Activated CD4-positive, alpha-beta memory T cell treated with anti-CD3 and anti-CD28 coated beads, Interleukin-2, amount 10 ng/mL, durations not matched to agents 7 days and 5 days (primary cell): ENCODE measurements at places on chromosomes 5 and 9. TPM values are rescaled to one million over a fixed set of nuclear protein-coding genes. Genes with fewer than 3 reads are reported as not detected.
A peak's percentile ranks its signal among the peaks of the same experiment; 100 is the strongest.

DNA sequence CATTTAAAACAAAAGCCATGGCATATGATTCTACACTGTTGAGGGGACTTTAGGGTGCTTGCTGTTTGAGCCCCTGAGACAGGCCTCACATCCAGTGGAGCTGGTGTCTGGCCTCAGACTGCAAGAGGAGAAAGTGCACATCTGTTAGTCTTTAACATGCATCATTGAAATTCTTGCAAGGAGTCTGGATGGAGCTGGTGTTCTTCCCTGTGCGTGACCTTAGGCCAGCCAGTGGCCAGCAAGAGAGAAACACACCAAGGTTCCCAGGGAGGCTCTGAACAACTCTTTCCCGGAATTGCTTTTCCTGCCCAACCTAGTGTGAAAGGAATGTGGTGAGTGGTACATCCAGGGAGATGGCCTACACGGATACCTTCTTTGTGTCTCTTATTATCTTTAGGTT lies 282.8 kb upstream of the TNC start:
- no peaks in the 10 kb centered on the region for H3K27me3 ChIP-seq
- DNase-seq = no peak
- no peak overlapping the region for H3K27ac ChIP-seq
- H3K4me3 ChIP-seq = no peak overlapping the region

DNA sequence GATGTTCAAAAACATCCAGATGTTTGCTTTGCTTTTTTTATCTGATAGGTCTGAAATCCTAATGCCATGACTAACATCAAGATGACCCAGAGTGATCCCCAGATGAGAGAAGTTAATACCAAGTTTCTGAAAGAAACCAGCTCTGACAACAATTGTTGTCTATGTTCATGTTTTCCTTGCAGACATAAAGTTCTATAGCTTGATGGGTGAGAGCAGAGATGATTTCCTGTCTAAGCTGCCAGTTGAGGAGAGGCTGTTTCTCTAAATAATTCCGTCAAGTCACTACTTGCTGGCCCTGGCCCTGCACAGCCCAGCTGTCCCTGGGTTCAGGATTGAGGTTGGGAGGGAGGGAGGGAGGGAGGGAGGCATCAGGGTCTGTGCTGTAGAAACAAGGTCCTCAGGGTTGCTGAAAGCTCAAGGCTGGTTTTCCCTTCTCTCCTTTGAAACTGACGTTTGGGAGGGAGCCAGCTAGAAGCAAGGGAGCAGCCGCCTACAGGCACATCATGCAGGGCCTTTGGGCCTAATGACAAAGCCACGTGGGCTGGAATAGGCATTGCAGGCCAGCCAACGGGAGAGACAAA lies 3.9 kb downstream of the SPARC start:
- H3K4me3 ChIP-seq = no peak overlapping the region
- peaks cover 11% of the 10 kb centered on the region for H3K4me1 ChIP-seq

DNA sequence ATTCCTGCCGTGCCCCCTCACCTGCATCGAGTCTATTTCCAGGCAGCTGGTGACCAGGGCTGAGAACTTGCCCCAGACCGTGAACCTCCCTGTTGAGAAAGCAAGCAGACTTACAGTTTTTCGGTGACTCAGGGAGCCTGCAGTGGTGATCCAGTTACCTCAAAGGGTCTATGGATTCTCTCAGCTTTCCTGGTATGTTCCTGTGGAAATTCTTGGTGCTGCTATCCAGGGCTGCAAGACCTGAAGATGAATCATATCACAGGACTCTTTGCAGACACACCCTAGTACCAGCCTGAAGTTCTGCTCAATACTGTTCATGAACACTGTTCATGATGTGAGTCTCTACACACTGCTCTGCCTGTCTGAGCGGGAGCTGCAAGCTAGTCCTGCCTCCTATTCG lies 154.7 kb downstream of the WDR70 start:
- no peak overlapping the region for H3K4me3 ChIP-seq
- peaks cover 4% of the 10 kb centered on the region for H3K36me3 ChIP-seq
- no peaks in the 10 kb centered on the region for H3K27me3 ChIP-seq
- no peak overlapping the region for H3K27ac ChIP-seq
- DNase-seq = no peak
- H3K4me1 ChIP-seq = no peaks in the 10 kb centered on the region

DNA sequence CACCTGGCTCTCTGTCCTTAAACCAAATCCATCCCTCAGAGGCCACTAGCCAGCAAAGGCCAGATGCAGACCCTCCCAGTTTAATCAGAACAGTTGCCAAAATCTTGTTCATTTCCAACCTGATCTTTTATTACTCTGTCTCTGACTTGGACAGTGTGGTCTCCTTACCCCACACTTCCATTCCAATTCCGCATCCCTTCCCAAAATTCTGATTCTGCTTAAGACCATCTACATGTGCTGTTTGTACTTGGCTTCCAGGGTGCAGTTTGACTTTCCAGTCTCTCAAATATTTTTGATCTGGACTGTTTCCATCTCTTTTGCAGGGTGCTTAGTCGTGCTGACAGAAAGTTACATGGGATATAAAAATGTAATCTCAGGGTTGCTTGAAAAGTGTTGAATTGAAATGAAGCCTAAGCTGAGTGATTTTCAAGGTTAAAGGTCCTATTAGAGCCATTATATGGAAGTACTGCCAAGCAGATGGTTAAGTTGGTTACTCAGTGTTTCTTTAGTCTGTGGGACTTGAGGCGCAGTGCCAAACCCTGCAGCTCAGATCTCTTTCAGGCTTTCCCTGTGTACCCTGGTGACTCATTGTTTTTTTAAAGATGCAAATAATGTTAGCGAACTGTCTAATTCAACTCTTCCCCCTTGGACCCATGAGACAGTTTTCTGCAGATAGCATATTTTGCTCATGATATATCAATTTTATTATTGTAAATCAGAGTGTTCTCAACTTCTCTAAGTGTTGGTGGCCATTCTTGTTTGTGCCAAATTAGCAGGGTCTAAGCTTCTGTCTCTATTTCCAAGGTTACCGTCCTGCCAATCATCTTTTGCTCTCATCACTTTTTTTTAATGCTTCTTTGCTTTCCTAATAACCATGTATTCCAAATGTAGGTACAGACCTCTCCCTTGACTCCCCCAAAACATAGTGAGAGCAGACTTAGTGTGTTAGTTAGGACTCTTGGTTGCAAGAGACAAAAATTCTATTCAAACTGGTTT lies 18.2 kb upstream of the DCP2 start:
- H3K27me3 ChIP-seq = no peaks in the 10 kb centered on the region
- peaks cover 37% of the 10 kb centered on the region for H3K4me1 ChIP-seq
- H3K27ac ChIP-seq = no peak overlapping the region

DNA sequence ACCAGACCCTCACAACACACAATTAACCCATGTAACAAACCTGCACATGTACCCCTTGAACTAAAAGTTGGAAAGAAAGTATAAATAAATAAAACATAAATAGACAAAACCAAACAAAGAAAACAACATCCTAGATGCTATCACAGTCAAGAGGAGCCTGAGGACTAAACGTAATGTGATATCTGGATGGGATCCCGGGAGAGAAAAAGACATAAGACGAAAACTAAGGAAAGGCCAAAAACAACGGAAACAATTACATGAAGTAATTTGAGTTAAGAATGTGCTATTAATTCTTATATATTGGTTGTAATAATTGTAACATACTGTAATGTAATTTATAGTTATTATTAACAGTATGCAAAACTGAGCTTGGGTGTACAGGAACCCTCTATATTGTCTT lies 793.9 kb downstream of the SEMA5A start:
- H3K4me1 ChIP-seq = no peaks in the 10 kb centered on the region
- no peak overlapping the region for H3K27ac ChIP-seq
- no peak overlapping the region for H3K4me3 ChIP-seq

- no peak overlapping the region for H3K4me3 ChIP-seq
- H3K27ac ChIP-seq = no peak overlapping the region
- peaks cover 9% of the 10 kb centered on the region for H3K36me3 ChIP-seq
- no peaks in the 10 kb centered on the region for H3K4me1 ChIP-seq
- no peak for DNase-seq
- H3K27me3 ChIP-seq = no peaks in the 10 kb centered on the region
Measured at GRCh38 chr9:134052941-134053340, 14.9 kb downstream of the BRD3 start.

- H3K4me1 ChIP-seq = no peaks in the 10 kb centered on the region
- H3K4me3 ChIP-seq = no peak overlapping the region
- no peak overlapping the region for H3K27ac ChIP-seq
- peaks cover 2% of the 10 kb centered on the region for H3K27me3 ChIP-seq
- H3K36me3 ChIP-seq = no peaks in the 10 kb centered on the region
- no peak for DNase-seq
Measured at GRCh38 chr5:107149243-107150005, 521.3 kb downstream of the EFNA5 start.

DNA sequence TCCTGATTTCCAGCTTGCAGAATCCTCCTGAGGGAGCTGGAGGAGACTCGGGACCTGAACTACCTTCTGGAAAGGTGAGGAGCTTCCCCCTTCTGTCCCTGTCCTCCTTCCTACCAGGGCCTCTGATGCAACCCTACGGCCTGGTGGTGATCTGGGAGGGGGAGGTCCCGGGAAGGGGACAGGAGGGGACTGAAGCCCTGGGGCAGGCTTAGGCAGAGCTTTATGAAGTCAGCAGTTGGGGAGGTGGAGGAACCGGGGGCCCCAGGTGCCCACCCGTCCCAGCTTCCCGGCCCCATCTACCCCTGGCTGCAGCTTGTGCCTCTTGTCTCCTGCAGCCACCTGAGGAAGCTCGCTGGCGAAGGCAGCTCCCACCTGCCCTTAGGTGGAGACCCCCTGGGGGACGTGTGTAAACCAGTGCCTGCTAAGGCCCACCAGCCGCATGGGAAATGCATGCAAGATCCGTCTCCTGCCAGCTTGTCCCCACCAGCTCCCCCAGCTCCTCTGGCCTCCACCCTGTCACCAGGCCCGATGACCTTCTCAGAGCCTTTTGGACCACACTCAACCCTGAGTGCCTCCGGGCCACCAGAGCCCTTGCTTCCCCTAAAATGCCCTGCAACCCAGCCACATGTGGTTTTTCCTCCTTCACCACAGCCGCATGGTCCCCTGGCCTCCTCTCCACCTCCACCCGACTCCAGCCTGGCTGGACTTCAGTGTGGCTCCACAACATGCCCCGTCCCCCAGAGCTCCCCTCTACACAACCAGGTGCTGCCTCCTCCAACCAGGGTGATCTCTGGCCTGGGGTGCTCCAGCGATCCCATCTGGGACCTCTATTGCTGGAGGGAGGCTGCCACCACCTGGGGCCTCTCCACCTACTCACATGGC lies 2.1 kb downstream of the SPATA31E1 start:
- H3K36me3 ChIP-seq = no peaks in the 10 kb centered on the region
- H3K4me3 ChIP-seq = no peak overlapping the region
- H3K27ac ChIP-seq = no peak overlapping the region
- H3K27me3 ChIP-seq = no peaks in the 10 kb centered on the region
- no peaks in the 10 kb centered on the region for H3K4me1 ChIP-seq

DNA sequence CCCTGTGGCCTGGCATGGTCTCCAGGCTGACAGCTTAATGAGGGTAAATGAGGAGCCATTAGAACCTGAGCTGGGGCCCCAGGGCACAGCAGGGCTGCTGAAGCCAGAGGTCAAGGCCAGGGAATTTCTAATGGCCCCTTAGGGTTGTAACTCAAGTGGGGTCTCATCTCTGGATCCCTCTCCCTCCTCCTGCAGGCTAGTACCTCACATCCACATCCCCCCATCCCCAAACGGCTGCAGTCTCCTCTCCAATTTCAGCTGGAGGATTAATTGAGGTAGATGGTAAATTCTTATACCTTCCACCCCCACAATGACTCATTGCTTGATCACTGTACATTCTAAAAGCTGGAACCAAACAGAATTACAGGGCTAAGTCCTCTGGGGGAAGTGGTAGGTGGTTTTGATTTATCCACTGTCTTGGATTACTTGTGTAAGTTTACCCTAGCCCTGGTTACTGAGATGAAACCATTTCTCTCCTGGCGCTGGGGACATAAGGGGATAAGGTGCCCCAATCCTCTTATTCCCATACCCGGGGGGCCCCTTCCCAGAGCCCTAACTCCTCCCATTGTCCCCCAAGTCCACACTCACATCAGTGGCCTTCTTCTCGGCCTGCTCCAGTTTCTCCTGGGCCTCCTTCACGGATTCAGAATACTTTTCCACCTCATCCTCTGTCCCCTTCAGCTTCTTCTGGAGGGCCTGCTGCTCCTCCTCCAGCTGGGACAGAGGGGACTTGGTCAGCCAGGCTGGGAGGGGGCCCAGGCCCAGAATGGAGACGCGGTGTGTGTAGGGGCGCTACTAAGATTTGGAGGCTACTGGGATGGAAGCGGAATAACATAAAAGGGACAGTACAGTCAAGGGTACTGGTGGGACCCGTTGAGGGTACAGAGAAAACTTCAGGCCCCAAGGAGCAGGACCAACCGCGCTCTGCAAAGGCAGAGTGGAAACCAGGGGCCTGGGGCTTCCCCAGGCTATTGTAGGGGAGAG lies 875 bp downstream of the TPM2 start:
- H3K27me3 ChIP-seq = no peaks in the 10 kb centered on the region
- no peaks in the 10 kb centered on the region for H3K36me3 ChIP-seq
- no peak overlapping the region for H3K27ac ChIP-seq
- H3K4me3 ChIP-seq = peak overlapping the region; percentile 51
- peaks cover 24% of the 10 kb centered on the region for H3K4me1 ChIP-seq
- DNase-seq = no peak

GRCh38 chr5:41929035-41929434 lies 4.0 kb downstream of the FBXO4 start:
- no peaks in the 10 kb centered on the region for H3K27me3 ChIP-seq
- peaks cover 34% of the 10 kb centered on the region for H3K36me3 ChIP-seq
- H3K4me3 ChIP-seq = no peak overlapping the region
- H3K27ac ChIP-seq = no peak overlapping the region
- H3K4me1 ChIP-seq = peaks cover 17% of the 10 kb centered on the region

- DNase-seq = no peak
- no peaks in the 10 kb centered on the region for H3K36me3 ChIP-seq
- H3K27ac ChIP-seq = no peak overlapping the region
- H3K27me3 ChIP-seq = peaks cover 16% of the 10 kb centered on the region
- H3K4me3 ChIP-seq = no peak overlapping the region
- H3K4me1 ChIP-seq = no peaks in the 10 kb centered on the region
Measured at GRCh38 chr9:126664900-126665643, 51.3 kb downstream of the LMX1B start.

- H3K27me3 ChIP-seq = peaks cover 16% of the 10 kb centered on the region
- no peak overlapping the region for H3K27ac ChIP-seq
- H3K4me3 ChIP-seq = no peak overlapping the region
Measured at GRCh38 chr5:38426490-38426889, 130.0 kb downstream of the LIFR start.

GRCh38 chr5:102856389-102856777 lies 101.3 kb downstream of the PAM start:
- H3K36me3 ChIP-seq = no peaks in the 10 kb centered on the region

GRCh38 chr9:131774636-131775035 lies 34.8 kb upstream of the RAPGEF1 start:
- no peaks in the 10 kb centered on the region for H3K4me1 ChIP-seq
- DNase-seq = no peak
- no peaks in the 10 kb centered on the region for H3K36me3 ChIP-seq
- H3K4me3 ChIP-seq = no peak overlapping the region
- H3K27me3 ChIP-seq = peaks cover 18% of the 10 kb centered on the region

GRCh38 chr9:129053020-129053419 lies 16.6 kb downstream of the MIGA2 start:
- no peak overlapping the region for H3K4me3 ChIP-seq
- DNase-seq = no peak
- peaks cover 9% of the 10 kb centered on the region for H3K36me3 ChIP-seq
- no peak overlapping the region for H3K27ac ChIP-seq
- H3K4me1 ChIP-seq = no peaks in the 10 kb centered on the region

Gene ANKRD18A
- total RNA-seq = 3.4 TPM

Gene SHISAL2B
- total RNA-seq = not detected

Gene PANK3
- total RNA-seq = 63.9 TPM

Gene TAF11L6
- total RNA-seq = not detected

Gene ROPN1L
- total RNA-seq = 7.5 TPM

Gene LOX
- 0.10 TPM for total RNA-seq

Gene AQP7
- total RNA-seq = 0.40 TPM

Gene WNT8A
- total RNA-seq = not detected

Gene SLC24A2
- not detected for total RNA-seq
